Caco-2 (cell line): ENCODE measurements at places on chromosomes 12 and 14. TPM values are rescaled to one million over a fixed set of nuclear protein-coding genes. Genes with fewer than 3 reads are reported as not detected.
A peak's percentile ranks its signal among the peaks of the same experiment; 100 is the strongest.

KRT73 gene
- not detected in 2 replicates for total RNA-seq

DNA sequence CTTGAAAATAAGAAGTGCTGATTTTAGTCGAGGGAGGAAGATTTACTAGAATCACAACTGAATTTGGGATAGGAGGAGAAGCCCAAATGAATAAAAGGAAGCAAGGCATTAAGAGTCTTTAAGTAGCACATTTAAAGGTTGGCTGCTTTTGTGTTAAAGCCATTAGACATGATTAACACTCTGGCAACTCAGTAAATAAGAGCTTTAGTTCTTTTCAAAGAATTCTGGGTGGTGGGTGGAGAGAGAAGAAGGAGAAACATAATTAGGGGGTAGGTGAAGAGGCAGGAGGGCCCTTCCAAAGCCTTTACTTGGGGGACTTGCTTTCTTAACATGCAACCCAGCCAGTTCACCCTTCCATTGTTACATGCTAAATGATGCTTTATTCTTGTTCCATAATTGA is 284.6 kb upstream of the SEL1L start:
- DNase-seq: no peak

GRCh38 chr12:132483208-132483607 is 6.7 kb upstream of the FBRSL1 start:
- no peak for DNase-seq

GRCh38 chr12:95633732-95634465 is 82.6 kb upstream of the USP44 start:
- no peak for DNase-seq

DNA sequence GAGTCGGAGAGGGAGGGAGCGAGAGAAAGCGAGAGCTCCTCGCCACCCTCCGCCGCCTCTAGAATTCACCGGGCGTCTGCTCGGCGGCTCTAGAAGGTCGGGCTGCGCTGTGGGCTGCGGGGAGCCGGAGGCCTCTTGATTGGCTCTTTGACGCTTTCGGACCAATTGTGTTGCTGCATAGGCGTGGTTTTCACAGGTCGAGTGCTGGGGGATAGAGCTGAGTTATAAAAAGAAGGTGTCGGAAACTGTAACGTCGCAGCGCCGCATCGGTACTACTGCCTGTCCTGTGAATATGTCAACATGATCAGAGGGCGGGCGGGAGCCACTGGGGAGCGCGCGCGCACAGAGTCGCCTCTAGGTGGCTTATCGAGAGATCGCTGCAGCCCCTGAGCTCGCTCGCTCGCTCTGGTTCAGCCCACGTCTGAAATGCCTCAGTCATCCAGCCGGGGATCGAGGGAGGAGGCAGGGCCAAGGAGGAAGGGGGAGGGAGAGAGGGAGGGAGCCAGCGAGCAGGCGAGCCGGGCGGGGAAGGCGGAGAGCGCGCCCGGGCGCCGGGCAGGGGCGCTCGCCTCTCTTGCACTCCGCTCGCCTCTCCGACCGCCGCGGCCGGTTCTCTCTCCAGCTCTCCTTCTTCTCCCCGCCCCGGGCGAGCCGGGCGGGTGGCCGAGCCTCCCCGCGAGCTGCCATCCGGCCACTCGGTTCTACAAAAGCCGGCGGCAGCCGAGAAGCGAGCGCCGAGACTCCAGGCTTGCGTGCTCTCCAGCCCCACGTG is at the start of gene TBX3:
TSS of gene TBX3 (minus strand) at position 78 of the 772 bp plus-strand sequence. CDS start 975 bp downstream, outside the sequence.
- peak; percentile 99 for DNase-seq

SIX4 gene
- 4.3 and 4.8 TPM in 2 replicates for total RNA-seq

GZMB gene
- not detected in 2 replicates for total RNA-seq

DNA sequence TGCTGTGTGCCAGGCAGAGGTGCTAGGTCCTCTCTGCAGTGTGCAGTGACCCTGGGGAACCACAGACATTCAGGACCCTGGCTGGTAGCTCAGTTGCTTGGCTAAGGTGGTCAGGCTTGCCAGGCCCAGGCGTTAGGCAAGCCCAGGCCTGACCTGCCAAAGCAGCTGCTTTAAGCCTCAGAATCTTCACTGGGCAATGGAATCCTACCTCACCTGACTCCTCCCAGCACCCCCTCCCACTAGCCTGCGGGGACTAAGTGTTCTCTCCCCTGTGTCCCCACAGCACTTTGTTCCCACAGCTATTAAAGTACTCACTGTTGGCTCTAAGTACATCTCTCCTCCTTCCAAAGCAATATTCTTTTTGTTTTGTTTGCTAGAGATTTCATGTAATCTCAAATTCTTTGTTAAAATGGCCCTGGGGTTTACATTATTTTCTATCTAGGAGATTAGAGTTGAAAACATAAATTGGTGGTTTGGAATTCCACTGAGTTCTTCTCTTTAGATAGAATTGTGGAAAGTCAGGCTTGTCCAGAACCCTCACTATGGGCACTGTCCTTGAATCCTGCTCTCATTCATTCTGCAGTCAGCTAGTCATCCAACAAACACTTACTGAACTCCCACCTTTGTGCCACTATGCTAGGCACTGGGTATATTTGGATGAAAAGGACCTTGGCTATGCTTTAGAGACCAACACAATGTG is 44.4 kb downstream of the DGLUCY start:
- peak; percentile 83 for DNase-seq

- peak; percentile 62 for DNase-seq
Measured at GRCh38 chr12:128823216-128823915, 392 bp downstream of the SLC15A4 start.

DNA sequence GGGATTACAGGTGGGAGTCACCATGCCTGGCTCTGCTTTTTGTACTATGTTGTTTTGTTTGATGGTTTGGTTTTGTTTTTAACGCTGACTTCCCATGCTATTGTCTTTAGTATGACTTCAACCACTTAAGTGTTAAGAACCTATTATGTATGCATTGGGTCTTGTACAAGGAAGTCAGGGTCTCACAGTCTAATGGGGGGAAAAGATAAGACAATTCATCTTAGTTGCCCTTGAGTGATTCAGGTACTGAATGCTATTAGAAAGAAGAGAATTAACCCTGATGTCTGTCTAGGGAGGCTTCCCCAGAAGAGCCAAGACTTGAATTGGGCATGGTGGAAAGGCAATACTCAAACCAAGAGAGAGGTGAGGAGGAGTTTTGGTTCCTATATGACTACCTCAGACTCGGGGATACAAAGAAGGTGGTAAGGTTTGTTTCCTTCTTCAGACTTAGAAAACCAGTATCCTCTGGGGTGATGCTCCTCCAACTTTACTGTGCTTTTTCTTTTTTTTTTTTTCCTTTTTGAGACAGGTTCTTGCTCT is 64.6 kb downstream of the SUSD6 start:
- DNase-seq: no peak

ARL6IP4 gene
- 99.6 and 103 TPM in 2 replicates for total RNA-seq

DNA sequence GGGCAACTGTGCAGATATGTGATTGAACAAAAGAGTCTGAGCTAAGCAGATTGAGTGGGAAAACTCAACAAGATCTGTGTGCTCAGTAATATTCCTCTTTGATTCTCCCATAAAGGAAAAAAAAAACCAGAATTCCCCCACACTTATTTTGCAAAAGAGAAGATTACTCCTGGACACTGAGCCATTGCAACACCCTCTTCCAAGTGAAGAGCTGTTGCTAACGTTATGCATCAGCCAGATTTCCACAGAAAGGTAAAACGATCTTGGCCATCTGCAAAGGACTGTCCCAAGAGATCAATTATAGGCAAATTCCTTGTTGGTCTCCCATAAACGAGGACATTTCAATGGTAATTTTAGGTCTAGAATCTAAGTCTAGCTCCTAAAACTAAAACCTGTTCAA is 587.7 kb downstream of the C12orf50 start:
- DNase-seq: no peak

DNA sequence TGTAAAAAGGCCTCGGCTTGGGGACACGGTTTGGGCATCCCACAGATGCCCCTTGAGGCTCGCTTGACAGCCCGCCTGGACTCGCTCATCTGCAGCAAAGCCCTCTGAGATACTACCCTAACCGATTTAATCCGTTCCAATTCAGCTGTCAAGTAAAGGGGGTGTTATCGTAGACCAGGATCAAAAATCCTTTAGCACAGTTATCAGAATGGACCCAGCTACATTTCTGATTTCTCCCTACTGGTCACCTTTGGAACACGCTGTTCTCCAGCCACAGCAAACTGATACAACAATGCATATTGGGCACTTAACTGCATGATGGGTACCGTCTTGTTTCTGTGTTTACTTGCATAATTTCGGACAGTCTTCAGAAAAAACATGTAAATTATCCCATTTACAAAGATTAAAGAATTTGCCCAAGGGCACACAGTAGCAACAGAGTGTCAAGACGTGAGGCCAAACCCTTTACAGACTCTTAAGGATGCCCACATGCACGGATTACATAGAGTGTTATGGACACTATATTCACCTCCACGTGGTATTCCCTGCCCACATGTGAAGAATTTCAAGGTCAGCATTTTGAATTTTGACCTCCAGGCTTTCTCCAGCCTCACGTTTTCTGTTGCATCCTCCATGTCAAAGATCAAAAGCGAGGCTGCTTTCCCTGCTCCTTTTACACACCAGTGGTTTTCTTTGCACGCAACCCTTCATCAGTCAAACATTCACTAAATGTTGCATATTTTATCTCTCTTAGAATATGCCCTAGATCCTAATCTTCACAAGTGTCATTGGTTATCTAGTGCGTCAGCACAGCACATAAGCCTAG is 3.2 kb upstream of the DUSP6 start:
- peak; percentile 78 for DNase-seq

DNA sequence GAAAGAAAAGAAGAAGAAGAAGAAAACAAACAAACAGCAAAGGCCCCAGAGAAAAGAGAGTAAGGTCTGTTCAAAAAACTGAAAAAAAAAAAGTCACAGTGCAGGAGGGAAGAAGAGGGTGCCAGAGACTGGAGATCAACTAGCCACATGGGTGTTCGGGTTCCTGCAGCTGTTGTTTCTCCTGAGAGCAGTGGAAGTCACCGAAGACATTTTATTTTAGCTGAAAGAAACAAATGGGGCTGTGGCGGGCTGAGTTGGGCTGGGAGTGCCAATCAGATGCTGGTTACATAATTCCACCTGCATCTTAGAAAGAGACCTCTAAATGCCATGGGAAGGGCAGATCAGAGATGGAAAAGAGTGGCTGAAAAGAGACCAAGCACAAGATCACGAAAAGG is 33.9 kb downstream of the ACTN1 start:
- no peak for DNase-seq

CIDEB gene
- total RNA-seq: 3.5 and 7.2 TPM in 2 replicates
